RPMI7951 (cell line): ENCODE measurements at places on chromosomes 1 and 21.

DNA sequence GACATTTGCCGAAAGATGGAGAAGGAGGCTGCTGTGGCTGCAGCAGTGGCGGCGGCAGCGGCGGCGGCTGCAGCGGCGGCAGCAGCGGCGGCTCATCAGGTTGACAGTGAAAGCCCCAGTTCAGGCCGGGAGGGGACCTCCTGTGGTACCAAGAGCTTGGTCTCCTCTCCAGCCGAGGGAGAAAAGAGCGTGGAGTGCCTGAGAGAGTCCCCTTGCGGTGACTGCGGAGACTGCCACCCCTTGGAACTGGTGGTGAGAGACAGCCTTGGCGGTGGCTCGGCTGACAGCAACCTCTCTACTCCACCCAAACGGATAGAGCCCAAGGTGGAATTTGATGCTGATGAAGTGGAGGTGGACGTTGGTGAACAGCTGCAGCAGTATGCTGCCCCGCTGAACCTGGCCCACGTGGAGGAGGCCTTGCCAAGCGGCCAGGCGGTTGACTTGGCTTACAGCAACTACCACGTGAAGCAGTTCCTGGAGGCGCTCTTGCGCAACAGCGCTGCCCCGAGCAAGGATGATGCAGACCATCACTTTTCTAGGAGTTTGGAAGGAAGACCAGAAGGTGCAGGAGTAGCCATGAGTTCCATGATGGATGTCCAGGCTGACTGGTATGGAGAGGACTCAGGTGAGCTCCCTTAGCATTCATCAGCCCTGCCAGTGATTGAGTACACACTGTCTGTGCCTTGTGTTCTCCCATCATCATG is 6.3 kb downstream of the ZBTB8B start:
- no peak for DNase-seq

DNA sequence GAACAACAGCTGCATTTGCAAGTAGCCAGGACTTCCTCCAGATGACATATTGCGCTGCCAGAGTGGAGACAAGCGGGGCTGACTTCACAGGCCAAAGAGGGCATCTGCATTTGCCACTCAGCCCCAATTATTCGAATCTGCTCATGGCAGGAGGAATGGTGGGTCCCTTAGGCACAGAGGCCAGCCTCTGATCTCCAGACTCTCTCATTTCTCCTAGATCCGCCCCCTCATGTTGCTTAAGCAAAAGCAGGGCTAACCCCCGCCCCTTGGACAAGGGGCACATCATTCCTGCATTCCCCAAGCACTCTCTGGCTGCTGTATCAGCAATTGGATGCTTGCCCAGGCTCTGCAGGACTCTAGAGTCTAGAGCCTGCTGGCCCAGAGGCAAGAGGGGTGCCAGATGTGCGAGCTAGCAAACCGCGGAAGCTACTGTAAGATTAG is 262.4 kb downstream of the ST6GALNAC3 start:
- DNase-seq: peak; percentile 87

GRCh38 chr21:16137106-16137505 is 407.3 kb downstream of the USP25 start:
- no peak for DNase-seq

DNA sequence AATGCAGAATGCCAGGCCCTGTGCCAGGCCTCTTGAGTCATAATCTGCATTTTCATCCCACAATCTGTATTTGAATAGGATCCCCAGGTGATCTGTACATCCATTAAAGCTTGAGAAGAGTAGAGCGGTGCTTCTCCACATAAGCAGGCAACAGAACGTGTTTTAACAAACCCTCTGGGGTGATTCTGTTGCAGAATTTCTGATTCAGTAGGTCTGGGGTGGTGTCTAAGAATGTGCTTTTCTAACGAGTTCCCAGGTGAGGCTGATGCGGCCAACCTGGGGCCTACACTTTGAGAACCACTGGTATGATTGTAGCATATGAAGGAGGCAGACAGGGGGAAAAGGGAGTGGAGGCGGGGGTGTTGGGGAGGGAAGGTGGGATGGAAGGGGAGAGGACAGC is 78.4 kb upstream of the POU3F1 start:
- DNase-seq: no peak

GRCh38 chr1:236122176-236122575 is 20.2 kb upstream of the GPR137B start:
- DNase-seq: no peak

DNA sequence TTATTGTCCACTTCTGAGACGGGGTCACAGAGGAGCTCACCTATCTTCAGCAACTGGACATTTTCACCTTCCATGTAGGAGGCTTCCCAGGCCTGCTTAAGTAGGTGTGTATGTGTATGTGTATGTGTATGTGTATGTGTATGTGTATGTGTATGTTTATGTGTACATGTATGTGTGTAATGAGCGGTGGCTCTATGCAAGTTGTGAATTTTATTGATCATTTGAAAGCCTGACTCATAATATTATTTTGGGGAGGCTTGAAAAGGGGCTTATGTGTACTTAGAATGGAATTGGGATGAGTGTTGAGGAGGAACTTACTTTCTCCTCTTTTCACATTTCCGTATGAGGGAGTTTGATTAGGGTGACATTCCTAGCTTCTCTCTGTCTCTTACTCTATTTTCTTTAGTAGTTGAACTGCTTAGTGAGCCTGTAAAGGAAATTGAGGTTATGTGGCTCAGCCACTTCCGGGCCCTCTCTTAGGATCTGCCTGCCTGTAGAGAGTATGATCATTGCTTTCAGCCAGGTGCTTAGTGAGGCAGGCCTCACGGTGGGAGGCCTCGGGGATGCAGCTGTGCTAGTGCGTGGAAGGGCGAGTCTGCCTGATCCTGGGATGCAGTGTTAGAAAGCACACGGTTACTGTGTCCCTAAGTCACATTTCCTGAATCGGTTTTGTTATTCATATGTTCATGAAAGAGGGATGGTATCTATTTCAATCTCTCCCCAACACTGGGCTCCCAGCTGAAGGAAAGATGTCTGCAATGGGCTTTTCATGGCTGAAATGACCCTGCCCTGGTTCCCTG is 61.0 kb downstream of the IER5 start:
- DNase-seq: no peak

GRCh38 chr1:9166289-9167235 is 37.7 kb upstream of the GPR157 start:
- peak; percentile 91 for DNase-seq

- DNase-seq: no peak
These were observed 75.2 kb upstream of the NEK2 start for GRCh38 chr1:211750599-211750998.

- no peak for DNase-seq
These were observed 924 bp downstream of the HMCN1 start for GRCh38 chr1:185734929-185735700.

- no peak for DNase-seq
These were observed 13.3 kb upstream of the S100A2 start for GRCh38 chr1:153578936-153579335.

GRCh38 chr1:209155546-209155945 is 428.0 kb upstream of the CAMK1G start:
- DNase-seq: peak; percentile 29

- DNase-seq: no peak
These were observed 102.5 kb downstream of the XPR1 start for GRCh38 chr1:180734366-180734765.

DNA sequence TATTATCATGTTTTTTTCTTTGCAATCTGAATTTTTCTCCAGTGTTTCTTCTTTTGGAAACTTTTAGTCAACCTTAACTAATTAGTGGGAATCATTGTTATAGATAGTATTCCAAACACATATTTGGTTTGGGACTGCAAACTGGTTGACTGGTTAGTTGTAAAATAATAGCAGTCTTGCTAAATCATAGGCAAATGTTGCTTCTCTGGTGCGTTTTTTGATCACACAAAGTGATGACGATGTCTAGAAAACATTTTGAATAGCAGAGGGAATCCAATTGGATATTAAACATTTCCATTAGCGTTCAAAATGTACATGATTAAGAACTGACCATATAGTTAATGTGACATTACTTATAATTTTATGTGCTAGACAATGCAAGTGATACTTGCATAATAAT is 4.5 kb downstream of the DNAJB4 start:
- DNase-seq: no peak

GRCh38 chr1:45623972-45624371 is at the start of gene CCDC17:
Gene CCDC17, minus strand, starts transcription at chr1:45624054. Its CDS starts 145 bp downstream, at chr1:45623909.
- no peak for DNase-seq

DNA sequence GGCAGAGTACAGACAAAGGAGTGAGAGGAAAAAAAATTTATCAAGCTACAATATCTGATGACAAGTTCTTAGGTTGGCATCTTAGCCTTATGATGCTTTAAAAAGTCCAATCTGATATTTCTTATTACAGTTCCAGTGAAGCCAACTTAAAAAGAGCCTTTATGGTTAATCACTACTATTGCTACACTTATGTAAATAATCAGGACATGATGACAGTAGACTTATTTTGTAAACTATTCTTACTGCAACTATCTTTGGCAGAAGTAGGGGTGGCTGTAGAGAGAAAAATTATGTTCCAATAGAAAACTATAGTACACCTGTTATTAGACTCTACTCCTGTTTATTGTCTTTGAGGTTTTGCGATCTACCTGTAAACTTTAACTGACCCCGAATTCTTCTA is 25.8 kb upstream of the NUF2 start:
- DNase-seq: no peak

DNA sequence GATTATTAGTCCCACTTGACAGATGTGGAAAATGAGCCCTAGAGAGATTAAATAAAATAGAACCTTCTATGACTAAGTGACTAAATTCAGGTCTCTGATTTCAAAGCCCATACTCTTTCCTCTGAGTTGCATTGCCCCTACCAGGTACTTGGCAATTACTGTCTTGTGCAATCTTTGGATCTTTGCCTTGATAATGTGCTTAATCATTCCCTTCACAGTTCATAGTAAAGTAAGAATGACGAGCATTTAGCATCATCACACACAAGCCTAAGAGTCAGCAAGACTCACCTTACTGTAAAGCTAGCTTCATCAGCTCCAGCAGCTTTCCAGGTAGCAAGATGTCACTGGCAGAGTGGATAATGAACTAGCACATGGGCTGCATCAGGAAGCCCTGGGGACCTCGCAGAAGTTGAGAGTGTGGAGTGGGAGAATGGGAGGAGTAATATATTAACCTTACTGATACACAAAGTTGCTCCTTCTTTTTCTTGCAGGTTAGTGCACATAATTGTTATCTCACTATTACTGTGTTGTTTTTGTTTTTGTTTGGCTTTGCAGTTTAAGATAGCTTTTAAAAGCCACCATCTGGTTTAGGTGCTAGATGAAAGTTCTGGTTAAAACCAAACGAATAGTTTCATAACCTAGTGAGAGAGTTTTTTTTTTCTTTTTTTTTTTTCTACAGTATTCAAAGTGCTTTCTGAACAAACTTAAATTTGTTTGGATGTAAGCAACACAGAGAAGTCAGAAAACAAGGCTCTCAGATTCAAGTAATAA is 71.8 kb downstream of the PBX1 start:
- no peak for DNase-seq

GRCh38 chr1:46001081-46001785 is 131.2 kb downstream of the PIK3R3 start:
- DNase-seq: no peak

- no peak for DNase-seq
These were observed 433.9 kb downstream of the SIPA1L2 start for GRCh38 chr1:232196042-232196441.

DNA sequence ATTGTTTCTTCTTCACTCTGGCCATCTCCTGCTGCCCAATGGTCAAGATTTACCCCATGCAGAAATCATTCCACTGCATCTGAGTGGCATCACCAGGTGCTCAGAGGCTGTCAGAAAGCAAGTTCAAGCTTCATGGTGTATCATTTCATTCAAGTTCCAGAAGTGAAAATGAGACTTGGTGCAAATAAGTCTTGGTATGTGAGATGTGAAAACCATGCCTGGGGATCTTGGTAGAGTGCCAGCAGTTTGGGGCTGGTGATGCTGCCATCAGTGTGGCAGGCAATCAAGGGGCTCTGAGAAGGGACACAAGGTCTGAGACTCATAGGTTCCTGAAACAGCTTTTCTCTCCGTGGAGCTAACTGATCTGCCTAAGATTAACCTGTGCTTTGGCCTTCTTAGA is 52.0 kb downstream of the CD2 start:
- DNase-seq: peak; percentile 6

DNA sequence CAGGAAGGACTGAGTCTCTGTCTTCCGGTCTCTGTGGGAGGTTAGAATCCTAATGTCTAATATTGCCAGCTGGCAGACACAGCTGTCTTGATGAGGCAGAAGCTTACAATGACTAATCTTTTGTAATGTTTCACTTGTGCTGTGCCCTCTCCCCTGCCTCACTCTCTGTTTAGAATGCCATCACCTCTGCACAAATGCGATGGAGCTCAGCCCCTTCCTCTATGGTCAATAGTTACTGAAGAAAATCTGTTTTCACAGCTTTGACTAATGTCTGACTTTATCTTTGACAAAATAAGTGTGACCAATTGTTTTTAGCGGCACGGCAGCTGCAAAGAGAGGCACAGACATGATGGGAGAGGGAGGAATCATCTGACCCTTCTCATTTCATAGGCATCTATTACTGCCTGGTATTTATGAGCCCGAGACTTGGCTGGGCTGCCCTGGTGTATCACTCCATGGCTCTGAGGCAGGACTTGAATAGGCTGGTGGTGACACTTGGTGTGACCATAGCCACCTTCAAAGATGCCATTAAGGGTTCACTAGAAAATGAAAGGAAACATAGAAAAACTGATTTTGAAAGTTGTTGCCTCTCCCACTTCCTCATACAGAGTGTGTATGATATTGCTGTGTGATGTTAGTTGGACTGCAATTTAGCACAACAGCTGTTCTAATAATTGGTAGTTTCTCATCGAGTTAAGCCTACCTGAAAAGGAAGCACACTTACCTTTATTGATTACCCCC is 163.2 kb upstream of the NBPF11 start:
- peak; percentile 70 for DNase-seq

DNA sequence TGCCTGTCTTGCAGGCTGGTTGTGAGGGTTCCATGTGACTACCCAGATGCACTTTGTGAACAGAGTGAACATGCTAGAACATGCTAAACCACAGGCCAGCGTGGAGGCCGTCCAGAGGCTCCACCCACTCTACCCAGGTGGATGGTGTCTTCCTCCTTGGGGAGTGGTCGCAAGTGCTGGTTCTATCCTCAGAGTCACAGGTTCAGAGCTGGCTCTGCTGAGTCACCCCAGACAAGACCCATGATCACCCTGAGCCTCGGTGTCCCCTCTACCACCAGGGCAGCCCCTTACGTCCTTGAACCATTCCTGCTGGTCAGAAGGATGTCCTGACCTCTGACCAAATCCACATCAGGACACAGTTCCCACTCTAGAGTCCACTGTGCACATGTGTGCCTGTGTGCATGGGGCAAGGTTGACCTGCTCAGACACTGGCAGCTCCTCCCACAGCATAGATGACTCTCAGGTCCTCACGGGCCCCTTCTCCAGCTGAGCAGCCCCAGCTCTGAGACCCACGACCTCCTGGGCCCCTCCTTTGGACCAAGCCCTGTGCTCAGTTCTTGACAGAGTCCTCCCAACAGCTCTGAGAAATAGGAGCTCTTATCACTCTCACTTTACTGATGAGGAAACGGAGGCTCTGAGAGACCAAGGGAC is 391.8 kb downstream of the MATN1 start:
- DNase-seq: no peak

DNA sequence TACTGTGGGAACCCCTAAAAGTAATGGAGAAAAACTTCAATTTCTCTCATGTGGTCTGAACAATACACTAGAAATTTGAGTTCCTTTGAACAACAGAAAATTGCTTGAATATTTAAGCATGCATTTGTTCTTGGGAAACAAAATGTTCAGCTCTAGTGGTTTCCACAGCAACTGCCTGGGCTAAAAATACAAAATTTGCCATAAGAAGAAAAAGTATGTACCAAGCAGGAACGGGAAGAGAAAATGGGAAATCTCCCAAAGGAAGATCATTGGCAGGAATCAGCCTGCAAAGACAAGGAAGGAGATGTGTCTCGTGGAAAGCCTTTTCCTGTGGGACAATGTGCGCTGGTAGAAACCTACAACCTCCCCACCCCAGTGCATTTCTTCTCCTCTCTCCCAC is 119.0 kb upstream of the DPT start:
- no peak for DNase-seq

- no peak for DNase-seq
These were observed 300.3 kb downstream of the DISC1 start for GRCh38 chr1:231926933-231927332.
